ENCODE measurements at places on chromosomes 11 and 22. TPM values are rescaled to one million over a fixed set of nuclear protein-coding genes. Genes with fewer than 3 reads are reported as not detected.
A peak's percentile ranks its signal among the peaks of the same experiment; 100 is the strongest.

GRCh38 chr11:67614730-67615714 lies 8.3 kb downstream of the NDUFV1 start:
- DNase-seq, result peak; percentile 89

DNA sequence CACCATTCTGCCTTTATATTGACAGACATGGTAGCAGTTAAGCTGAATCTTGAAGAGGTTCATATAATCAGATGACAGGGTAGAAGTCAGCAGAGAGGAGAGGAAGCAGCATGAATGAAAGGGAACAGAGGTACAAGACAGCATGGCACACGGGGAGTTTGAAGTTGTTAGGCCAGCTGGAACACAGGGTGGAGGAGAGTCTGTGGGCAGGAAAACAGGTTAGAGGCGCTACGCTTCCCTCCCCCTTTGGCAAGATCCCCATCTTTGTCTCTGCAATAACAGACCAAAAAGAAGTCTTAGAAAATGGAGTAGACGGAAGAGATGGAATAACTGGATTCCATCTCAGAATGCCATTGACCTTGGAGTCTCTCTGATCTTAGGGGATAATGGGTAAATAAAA lies 20.0 kb upstream of the NDUFC2 start:
- DNase-seq, result no peak

The ROM1 gene
- total RNA-seq, result 2.5 TPM

- no peak for DNase-seq
Observed at GRCh38 chr11:95706974-95707387, 82.6 kb downstream of the FAM76B start.

The SBF2 gene
- 39.7 TPM for total RNA-seq

The SEPTIN3 gene
- total RNA-seq, result 11.0 TPM

The MS4A4A gene
- total RNA-seq, result not detected

The CTSW gene
- total RNA-seq, result not detected

- no peak for DNase-seq
Observed at GRCh38 chr11:111469200-111469599, 43.0 kb downstream of the BTG4 start.

The RAG1 gene
- 1.1 TPM for total RNA-seq

The NEFH gene
- 2.0 TPM for total RNA-seq

- no peak for DNase-seq
Observed at GRCh38 chr11:117045196-117045595, 53.0 kb downstream of the SIK3 start.

The PGA4 gene
- total RNA-seq, result 1.3 TPM
